ENCODE measurements at places on chromosomes 6 and 20.

DNA sequence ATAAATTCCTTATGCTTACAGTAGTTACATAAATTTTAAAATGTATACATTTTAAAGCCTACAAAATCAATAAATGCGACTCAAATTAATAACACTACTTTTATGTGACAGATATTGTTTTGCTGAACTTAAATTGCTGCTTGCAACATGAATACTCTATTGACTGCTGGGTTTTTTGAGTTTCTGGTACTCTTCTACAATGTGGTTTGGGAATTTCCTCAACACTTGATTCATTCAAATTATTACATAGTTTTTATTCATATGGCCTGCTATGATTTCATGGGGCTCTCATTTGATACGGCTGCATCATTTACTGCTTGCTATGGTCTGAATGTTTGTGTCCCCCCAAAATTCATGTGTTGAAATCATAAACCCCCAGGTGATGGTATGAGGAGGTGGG, 2.3 kb upstream of the TXLNB start:
- no peak for DNase-seq

GRCh38 chr6:37210313-37210968, 40.5 kb downstream of the PIM1 start:
- peak; percentile 82 for DNase-seq

DNA sequence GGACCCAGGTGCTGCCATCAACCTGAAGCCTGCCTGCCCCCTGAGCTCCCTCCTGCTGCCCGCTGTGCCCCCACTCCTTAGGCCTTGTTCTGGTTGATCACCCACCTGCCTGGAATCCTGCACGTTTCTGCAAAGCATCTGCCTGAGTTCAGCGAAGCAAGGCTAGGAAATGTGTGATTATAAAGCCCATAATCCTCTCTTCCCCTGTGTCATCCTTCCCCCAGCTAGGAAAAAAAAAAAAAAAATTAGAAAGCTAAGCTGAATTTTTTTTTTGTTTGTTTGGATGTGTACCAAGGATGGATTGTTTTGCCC, 93.2 kb downstream of the FOXA2 start:
- DNase-seq, result no peak

DNA sequence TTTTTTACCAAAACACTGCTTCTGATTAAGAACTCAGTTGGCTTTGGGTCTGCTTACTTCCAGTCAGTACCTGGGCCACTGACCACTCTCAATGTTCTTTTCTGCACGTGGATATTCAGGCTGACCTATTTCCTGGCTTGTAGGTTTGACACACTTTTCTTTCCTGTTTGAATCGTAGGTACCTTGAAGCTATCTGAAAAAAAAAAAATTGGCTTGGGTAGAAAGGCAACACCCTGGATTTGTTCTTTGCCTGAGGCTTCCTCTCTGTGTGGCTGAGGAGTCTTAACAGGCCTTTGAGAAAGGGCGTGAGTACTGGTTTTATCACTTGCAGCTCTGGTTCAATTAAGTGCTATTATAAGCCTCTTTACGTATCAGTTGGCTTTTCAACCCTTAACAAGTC, 60.6 kb upstream of the IL20RA start:
- no peak for DNase-seq

DNA sequence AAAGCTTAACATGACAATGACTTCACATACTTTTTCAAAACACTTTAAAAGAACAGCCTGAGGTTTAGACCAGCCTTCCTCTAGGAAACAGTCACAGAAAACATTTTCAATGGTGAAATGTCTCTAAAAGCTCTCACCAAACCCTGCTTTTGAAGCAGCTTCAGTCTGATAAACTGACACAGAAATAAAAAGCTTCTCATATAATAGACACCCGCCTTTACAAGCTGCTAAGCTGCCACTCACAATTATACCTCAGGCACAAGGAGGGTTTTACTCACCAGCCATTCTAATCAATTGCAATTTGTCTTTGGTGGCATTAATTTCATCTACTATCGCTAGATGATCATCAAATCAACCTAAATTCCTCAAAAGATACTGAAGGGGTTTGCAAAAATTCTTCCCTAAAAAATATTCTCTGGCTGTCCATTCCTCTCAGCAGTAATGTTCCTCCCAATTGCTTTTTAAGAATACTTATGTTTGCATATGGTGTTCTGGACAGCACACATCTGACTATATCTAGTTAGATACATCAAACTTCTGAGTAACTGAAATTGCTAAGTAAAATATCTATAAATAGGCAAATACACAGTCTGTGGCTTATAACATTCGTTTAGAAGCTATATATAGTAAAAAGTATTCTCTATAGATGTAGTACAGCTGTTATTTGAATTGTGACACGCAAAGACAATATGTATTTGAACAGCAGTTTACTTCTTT, 29.4 kb downstream of the KIF13A start:
- no peak for DNase-seq

GRCh38 chr20:45394221-45395113, 13.6 kb upstream of the DBNDD2 start:
- no peak for DNase-seq

- DNase-seq, result no peak
These were observed 540.5 kb upstream of the JAG1 start for GRCh38 chr20:11214256-11214840.

- no peak for DNase-seq
These were observed 2.1 kb downstream of the APOBEC2 start for GRCh38 chr6:41055149-41055548.

DNA sequence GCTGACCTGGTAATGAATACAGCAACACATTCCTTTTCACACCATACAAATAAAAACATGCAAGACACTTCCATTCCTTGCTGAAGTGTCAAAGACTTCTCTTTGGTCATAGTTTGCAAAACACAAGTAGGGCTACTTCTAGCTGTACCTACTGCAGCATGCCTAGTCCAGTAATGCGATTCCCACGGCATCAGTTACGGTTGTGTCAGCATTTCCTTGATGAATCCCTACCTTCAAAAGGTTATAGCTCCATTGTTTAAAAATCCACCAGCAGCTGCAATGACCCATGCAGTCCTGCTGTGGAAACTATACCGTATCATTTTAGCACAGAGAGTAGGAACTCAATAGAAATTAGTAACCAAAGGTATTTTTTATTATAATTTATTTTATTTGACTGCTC, 1371.5 kb downstream of the EPHA7 start:
- no peak for DNase-seq

GRCh38 chr6:82227770-82228169, 19.8 kb downstream of the IBTK start:
- no peak for DNase-seq

GRCh38 chr20:5642155-5642981, 107.8 kb upstream of the SHLD1 start:
- DNase-seq, result no peak

DNA sequence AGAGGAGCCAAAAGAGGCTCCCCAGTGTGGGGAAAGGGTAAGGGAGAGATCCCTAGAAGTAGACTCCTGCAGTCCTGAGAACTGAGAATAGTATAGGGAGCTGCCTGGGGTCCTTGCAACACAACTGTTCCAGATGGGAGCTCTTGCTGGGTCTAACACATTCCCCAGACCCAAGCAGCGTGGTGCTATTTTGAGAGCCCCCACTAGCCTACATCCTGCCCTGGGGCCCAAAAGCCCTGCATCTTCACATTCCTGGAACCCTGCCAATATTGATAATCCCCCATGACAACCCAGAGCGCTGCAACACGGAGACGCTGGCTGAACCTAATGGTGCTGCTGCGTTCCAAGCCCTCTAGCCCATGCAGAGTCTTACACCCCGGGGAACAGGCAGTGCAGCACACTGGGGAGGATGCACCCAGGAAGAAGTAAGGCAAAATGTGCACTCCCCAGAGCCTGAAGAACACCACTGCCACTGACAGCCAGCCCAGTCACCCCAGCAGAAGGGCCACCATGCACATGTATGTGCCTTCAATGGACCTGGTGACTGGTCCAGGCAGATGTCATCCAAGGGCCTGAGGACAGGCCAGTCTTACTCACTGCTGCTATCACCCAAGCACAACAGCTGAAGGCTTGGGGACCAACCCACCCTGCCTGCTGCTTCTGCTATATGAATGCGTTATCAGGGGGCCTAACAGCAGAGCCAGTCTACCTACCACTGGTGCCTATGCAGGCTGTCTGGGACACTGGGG, 7.0 kb upstream of the RNF217 start:
- no peak for DNase-seq

DNA sequence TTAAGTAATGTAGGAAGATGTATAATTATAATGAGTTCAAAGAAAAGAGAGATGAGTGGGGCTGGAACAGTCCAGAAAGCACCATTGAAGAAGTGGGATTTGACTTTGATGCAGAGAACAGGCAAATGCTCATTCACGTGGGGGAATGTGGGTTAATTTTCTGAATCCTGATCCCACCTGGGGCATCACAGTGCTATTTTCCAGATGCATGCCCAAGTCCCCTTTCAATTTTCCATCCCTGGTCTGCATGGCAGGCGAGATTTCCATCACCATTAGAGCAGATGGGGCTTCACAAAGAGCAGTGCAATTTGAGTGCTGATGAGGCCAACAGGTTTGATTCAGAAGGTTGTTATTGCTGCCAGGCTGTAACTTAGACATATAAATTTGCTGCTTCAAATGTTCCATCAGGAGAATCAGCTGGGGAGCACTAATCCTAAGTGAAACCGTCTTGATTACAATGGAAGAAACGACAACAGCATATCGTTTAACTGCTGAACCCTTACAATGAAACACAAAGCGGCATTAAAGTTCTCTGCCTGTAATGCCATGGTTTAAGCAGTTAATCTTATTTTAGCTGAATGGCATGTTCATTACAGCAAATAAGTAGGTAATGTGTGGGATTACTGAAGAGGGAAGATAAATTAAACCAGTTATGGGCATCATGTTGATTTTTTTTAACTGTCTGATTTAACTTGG, 45.2 kb downstream of the OSTM1 start:
- DNase-seq, result no peak

DNA sequence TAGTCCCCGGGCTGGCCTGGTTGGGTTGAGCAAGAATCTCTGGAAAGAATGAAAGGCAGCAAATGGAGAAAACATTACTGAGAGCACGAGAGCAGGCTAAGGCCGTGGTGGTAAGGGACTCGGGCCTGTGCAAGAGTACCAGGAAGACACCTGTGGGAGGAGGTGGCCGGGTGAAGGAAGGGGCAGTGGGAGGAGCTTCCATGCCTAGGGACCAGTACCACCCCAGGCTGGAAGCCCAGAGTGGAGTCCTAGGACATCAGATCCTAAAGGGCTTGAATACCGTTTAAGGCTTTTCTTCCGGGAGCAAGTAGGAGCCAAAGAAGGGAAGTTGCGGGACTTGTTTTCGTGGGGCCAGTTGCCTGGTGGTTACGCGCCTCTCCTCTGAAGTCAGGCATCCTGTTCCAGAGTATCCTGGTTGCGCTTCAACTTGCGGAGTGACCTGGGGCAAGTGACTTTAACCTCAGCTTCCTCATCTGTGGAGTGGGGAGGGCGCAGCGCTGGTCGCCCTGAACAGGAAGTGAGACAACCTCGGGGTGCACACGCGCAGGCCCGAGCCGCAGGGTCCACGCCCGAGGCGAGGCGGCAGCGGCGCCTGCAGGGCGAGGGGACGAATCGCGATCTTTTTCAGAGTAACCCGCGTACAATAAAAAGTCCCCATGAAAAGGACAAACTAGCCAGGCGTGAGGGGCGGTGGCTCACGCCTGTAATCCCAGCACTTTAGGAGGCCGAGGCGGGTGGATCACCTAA, 1.1 kb upstream of the TPD52L2 start:
- DNase-seq, result no peak

DNA sequence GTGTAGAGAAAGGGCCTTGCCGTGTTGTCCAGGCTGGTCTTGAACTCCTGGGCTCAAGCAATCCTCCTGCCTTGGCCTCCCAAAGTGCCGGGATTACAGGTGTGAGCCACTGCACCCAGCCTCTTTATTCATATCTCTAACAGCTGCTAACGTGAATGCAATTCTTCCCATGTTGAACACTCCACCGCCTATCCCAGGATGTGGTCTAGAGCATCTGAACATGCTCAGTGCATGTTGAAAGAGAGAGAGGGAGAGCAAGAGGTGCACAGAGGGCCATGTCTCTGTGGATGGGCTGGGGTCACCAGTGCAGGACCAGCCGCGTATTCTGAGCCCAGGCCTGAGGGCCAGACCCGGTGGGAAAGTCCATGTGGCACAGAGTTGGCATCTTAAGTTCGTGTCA, 12.8 kb downstream of the TUBB2A start:
- no peak for DNase-seq

DNA sequence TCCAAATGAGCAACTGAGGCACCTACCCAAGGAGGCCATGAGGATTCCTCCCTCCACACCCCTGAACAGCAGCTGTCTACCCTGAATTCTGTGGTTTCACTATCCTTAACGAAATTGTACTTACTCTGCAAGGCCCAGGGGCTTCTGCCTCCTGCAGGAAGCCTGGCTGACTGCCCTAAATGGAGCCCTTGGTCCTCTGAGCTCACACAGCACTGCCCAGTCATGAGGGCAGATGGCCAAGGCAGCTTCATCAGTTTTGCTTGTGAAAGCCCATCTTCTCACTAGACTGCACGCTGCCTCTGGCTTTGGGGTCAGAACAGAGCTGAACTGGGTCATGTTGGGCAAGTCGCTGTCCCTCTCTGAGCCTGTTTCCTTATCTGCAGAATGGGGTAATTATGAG, 26.4 kb upstream of the SIRPA start:
- no peak for DNase-seq

GRCh38 chr20:46307139-46307998, 929 bp downstream of the CDH22 start:
- DNase-seq, result peak; percentile 67

GRCh38 chr6:157791450-157791849, 31.6 kb upstream of the SNX9 start:
- no peak for DNase-seq

- DNase-seq, result no peak
These were observed 282.7 kb downstream of the PLCB1 start for GRCh38 chr20:8414586-8415274.

GRCh38 chr6:46016063-46016608, 476 bp upstream of the CLIC5 start:
- no peak for DNase-seq

GRCh38 chr6:20846602-20847028, 312.4 kb downstream of the CDKAL1 start:
- no peak for DNase-seq

DNA sequence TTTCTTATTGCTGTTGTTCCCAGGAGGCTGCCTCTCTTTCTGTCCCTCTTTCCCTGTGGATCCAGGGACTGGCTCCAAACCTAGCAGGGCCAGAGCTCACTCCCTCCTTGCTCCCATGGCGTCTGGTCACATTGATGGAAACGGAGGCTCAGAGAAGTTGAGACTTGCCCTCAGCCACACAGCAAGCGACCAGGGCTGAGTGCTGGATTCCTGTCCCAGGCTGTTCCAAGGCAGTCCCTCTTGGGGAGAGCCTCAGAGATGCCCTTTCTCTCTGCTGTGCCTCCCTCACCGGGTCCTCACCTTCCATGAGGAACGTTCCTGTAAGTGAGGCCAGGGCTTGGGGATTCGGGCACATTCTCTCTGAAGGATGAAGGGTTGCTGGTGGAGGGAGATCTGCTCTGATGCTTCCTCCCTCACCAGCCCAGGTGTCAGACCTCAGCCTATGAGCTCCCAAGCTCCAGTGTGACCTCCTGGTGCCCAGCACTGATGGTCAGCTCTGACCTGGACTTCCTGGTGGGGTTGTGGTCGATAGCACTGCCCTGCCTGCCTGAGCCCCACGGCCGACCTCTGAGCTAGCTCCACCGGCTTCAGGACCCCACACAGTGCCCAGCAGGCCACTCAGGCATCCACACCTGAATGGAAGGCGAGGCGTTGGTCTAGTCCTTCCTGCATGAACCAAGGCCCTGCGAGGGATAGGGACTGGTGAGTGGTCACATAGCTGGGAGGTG, 26.8 kb downstream of the SUN5 start:
- DNase-seq, result no peak

All from stimulated activated CD4-positive, alpha-beta T cell treated with anti-CD3 and anti-CD28 coated beads, Interleukin-1b, Interleukin-23, amount 100 ng/mL, for 24 hours (primary cell).